Activated effector memory CD4-positive, alpha-beta T cell treated with anti-CD3 and anti-CD28 coated beads, Interleukin-2, amount 50 U/mL, for 16 hours (primary cell): ENCODE measurements at places on chromosomes 3 and 15.

DNA sequence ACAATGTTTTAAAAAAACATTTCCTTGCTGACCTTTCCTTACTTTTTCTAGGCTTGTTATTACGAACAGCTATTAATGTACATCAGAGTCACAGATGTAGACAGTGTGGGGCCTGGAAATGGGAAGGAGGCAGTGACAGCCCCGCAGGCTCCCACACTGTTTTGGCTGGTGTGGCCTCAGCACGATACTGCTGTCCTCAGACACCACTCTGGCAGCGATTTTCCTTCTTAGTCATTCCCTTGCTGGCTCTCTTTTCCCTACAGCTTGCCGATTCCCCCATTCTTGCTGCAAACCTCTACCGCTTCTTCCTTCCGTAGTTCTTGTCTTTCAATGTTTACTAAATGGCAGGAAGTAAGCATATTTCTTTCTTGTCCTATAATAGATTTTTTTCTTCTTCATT is 113.1 kb downstream of the ABI3BP start:
- no peak for DNase-seq

- DNase-seq: no peak
These were observed 319.4 kb upstream of the MDFIC2 start for GRCh38 chr3:70631716-70632307.

GRCh38 chr3:196341137-196341536 is 2.9 kb upstream of the TM4SF19 start:
- DNase-seq: no peak

- no peak for DNase-seq
These were observed 417.6 kb downstream of the TIGIT start for GRCh38 chr3:114711321-114711886.

GRCh38 chr3:149267565-149267964 is 45.9 kb upstream of the CP start:
- DNase-seq: no peak

DNA sequence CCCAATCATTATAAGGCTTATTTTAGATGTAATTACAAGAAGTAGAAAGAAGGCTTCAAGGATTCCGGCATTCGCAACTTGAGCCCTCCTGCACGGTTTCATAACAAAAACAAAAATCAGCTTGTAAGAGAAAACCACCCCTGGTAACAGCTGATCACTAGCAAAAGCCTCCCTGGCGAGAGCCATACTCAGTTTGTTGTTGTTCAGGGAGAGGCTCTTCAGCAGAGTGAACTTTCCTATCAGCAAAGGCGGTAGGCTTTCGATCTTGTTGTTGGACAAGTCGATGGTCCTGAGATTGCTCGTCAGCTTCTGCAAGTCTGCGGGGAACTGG is 710 bp downstream of the LRRC57 start:
- no peak for DNase-seq

- DNase-seq: no peak
These were observed 19.3 kb upstream of the TTBK2 start for GRCh38 chr15:42939841-42940240.

GRCh38 chr15:89119489-89120478 is 31.5 kb downstream of the ABHD2 start:
- no peak for DNase-seq

- no peak for DNase-seq
These were observed 59.8 kb upstream of the PRTG start for GRCh38 chr15:55802600-55803376.

DNA sequence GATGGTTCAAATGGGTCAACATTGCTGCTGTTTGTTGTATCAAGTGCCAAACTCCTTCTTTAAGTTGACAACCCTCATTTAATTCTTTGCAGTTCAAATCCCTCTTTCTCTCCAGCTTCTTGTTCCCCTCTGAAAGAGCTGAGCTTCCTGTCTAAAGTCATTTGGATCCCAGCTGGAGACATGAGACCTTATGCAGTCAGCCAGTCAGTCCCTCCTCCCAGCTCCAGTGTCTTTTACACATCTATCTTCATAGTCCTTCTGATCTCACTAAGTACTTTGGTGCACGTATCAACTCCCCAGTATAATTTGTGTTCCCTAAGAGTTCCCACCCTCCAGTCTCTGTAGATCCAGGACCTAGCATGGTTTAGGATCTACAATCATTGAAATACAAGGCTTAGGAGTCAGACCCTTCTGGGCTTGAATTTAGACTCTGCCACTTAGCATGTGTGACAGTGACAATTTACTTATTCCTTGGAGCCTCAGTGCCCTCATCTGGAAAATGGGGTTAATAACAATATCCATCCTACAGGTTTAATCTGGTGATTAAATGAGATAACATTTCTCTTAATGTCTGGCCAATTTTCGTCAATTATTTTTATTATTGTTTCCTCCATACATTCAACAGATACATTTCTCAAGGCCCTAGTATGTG is 102.8 kb upstream of the SEMA6D start:
- no peak for DNase-seq

- DNase-seq: no peak
These were observed 12.1 kb downstream of the LACTB start for GRCh38 chr15:63133786-63134185.

DNA sequence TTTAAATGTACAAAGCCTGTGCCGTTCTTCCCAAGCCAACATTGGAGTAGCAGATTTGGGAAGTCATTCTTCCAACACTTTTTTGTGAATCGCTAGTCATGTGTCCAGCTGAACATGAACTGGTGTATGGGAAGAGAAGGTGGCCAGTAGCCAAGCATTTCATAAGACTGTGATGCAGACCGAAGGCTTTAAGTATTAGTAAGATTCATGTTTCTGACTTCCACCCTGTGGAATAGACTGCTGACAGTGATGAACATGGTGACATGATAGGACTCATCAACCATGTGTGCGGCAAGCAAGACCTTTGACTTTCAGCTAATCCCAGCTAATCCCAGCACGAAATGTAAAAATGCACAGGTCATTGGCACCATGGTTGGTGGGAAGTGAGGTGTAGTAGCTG is 48.3 kb upstream of the THSD4 start:
- no peak for DNase-seq

GRCh38 chr3:160403028-160403545 is 3.6 kb downstream of the SMC4 start:
- DNase-seq: no peak

DNA sequence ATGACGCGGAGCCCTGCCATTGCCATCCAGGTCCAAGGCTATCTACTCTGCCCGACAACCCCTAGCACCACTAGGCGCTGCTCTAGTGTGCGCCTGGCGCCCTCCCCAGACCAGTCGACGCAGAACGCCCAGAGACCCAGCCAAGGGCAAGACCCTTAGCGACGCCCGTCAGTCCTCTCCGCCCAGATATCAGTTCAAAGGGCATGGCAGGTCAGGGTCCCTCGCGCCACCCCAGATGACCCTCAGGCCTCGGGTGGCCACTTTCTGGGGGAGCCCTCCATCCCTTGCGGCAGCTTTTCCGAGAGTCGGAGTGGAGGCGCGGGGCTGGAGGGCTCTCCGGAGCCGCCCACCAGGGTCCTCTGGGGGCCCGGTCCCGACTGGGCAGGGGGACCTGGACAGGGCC is 371 bp upstream of the CLSTN2 start:
- no peak for DNase-seq

DNA sequence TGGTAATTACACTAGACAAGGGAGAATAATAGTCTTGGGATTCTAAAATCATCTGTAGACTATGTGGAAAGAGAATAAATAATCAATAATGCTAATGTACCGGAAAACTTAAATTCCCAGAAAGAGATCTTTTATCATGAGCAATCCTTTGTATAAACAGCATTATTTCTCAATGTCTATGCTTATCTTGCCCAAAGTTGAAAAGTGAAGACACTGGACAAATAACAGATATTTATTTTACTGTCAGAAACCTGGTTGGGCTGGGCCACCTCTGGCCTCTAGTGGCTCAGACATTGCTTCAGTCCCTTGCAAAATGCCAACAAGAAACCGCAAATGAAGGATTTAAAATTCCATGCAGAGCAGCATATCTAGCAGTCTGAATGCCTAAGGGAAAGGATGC is 409.9 kb downstream of the FHIT start:
- DNase-seq: no peak

DNA sequence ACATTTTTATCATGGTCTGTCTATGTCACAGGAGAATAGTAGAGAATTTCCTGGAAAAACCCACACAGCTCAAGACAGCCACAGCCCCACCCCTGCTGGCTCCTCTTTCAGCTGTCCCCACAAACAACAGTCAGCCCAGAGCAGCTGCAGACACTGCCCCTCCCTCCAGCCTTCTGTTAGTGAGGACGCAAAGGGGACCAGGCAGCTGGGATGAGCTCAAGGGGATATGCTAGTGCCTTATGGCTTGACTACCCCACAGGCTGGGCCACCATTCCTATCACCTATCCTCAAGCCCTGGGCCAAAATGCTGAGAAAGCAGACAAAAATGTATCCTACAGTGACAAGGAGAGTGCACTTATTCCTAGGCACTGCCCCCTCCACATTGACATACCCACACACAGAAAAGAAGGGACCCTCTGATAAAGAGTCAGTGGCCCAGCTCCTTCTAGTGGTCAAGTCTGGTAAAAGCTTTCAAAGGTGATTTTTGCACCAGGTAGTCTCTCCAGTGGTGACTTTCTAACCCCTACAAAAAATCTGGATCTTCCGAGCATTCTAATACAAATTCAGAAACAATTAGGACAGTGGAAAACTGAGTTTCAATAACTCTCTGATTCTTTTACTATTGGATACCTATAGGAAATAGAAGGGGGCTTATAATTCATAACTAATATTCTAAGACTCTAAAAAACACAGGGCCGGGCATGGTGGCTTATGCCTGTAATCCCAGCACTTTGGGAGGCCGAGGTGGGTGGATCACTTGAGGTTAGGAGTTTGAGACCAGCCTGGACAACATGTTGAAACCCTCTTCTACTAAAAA is 3.0 kb upstream of the MAP1A start:
- no peak for DNase-seq

DNA sequence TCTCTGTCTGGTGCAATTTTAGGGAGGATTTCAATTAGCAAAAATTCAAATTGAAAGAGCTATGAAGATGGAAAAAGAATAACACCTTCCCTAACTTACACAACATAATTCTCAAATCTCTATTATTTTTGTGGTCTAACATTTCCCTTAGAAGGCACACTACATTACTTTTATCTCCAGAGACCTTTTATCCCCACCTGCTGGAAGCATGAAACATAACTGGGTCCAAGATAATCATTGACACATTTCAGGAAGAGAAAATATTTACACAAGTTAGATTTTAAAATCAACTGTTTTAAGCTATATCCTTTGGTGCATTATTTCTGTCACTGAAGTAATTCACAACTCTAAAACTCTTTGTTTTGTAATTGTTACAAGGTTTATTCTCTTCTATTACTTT is 779.5 kb downstream of the ROBO1 start:
- DNase-seq: no peak

GRCh38 chr3:30354513-30354912 is 251.9 kb upstream of the TGFBR2 start:
- DNase-seq: no peak

DNA sequence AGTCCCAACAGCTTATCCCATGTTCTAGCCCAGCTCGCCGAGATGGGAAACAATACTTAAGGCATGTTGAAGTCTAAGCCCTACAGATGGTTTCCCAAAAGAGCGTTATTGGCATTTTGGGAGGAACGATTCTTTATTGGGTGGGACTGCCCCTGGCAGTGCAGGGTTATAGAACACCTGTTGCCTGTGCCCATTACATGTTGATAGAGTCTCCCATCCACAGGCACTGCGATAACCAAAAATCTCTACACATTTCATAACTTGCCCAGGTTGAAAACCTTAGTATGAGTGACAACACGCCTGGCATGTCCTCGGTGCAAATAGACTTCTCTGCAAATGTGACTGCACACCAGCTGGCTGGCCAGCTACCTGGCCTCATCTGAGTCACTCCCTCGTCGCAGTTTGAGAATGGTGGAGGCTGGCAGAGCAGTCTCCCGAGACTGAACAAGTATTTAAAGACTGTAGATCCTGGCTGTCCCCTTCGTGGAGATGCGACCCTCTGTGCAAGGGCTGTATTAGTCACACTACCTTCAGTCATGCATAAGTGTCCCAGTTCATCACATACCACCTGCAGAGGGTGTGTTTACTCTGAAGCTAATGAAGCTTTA is 18.7 kb downstream of the ZNF80 start:
- DNase-seq: peak; percentile 70

- no peak for DNase-seq
These were observed 235.4 kb downstream of the FHIT start for GRCh38 chr3:61015859-61016258.

DNA sequence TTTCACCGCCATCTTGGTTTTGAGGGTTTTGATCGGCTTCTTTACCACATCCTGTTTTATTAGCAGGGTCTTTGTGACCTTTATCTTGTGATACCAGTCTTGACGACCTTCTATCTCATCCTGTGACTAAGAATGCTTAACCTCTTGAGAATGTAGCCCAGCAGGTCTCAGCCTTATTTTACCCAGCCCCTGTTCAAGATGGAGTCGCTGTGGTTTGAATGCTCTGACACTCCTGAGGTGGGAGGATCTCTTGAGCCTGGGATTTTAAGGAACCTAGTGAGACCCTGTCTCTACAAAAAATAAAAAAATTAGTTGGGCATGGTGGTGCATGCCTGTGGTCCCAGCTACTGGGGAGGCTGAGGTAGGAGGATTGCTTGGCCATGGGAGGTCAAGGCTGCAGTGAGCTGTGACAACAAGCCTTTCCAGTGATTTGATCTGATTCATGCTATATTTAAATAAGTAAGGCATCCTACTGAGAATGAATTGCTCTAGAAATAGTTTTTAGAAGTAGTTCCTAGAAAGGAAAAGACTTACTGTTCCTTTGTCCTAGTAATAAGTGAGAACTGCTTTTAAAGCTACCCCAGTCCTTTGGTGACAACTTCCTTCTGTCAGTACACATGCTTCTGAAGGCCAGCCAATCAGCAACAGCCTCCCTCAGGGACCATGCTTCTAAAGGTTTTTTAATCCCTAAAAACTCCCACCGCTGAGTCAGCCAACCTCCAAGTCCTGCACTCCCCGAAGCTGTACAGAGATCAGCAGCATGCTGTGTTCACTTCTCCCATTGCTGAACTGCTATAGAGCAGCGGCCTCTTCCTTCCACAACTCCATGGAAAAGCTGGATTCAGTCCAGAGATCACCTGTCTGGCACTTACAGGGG is 9.1 kb upstream of the CEMIP start:
- no peak for DNase-seq

GRCh38 chr3:77524946-77525682 is 485.2 kb downstream of the ROBO2 start:
- no peak for DNase-seq

DNA sequence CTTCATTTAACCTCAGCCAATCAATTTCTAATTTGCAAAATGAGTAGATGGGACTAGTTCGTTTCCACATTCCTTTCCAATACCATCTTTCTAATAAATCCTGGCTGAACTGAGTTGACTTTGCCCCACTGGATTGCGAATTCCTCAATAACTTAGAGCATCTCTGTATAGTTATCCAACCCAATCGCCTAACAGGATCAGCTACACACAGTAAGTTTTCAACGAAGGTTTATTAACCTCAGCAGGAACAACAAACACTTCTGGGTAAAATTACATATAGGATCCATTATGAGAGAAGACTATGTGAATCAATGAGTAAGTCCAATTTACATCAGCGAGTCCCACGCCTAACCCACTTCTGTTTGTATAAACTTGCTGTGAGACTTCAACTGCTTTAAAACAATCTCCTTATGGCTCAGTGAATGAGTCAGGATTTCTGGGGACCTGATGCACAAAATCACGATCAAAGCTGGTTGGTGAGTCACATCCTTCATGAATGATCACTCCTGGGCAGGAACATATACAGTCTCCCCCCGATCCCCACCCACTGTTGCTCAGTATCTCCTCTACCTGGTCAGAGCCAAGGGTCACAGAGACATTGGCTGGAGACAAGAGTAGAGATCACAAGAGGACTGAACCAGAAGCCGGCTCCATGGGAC is 142.8 kb downstream of the EDEM1 start:
- peak; percentile 61 for DNase-seq
